Stimulated activated CD4-positive, alpha-beta T cell treated with anti-CD3 and anti-CD28 coated beads, Interleukin-4, amount 100 ng/mL, for 1 hour (primary cell): ENCODE measurements at places on chromosomes 4 and X.
A peak's percentile ranks its signal among the peaks of the same experiment; 100 is the strongest.

DNA sequence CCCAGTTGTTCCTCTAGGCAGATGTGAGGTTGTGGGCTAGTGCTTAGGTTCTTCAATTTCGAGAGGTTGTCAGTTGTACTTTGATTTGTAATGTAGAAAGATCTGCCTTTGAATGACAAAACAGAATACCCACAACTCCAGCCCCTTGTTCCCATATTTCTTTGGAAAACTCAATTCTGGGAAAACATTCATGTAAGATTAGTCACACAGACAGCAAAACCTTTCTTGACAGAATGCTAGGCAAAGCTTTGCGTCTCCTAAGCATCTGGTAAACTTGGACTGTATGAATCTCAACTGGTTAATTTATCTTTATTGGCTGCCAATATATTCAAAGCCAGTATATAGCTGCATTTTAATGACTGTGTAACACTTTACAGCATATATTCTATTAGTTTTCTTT, 34.9 kb downstream of the NOCT start:
- DNase-seq, result no peak

GRCh38 chr4:78971326-78971725, 32.1 kb upstream of the PAQR3 start:
- no peak for DNase-seq

- DNase-seq, result peak; percentile 61
Observed at GRCh38 chrX:120308959-120309872, 2.0 kb downstream of the TMEM255A start.

DNA sequence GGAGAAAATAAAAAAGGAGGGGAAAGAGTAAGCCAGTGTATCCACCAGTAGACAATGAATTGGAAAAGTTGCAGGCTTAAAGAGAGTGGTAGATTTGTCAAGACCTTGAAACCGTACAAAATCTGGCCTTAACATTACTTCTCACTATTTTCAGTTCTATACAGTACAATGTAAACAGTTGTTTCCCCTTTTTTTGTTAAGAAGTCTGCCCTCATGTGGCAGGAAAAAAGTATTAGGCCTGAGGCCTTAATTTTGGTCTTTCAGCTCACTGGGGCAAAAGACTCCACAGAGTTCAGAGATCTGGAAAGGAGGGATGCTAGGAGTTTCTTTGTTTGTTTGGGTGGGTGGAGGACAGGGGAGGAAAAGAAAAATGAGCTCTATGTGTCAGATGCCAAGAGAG, 92.8 kb upstream of the CCDC160 start:
- DNase-seq, result no peak

- DNase-seq, result no peak
Observed at GRCh38 chrX:133918361-133918771, 67.0 kb downstream of the GPC3 start.
